Activated T-helper 1 cell treated with anti-CD3 and anti-CD28 coated beads, Interleukin-12 subunit alpha, Interleukin-12 subunit beta, Interleukin-2, Interleukin-4 antibody, amounts not matched to agents 30 ng/mL and 10 ng/mL and 1 ng/mL, durations not matched to agents 14 hours and 24 hours and 36 hours (primary cell): ENCODE measurements at places on chromosomes 2 and 18.

DNA sequence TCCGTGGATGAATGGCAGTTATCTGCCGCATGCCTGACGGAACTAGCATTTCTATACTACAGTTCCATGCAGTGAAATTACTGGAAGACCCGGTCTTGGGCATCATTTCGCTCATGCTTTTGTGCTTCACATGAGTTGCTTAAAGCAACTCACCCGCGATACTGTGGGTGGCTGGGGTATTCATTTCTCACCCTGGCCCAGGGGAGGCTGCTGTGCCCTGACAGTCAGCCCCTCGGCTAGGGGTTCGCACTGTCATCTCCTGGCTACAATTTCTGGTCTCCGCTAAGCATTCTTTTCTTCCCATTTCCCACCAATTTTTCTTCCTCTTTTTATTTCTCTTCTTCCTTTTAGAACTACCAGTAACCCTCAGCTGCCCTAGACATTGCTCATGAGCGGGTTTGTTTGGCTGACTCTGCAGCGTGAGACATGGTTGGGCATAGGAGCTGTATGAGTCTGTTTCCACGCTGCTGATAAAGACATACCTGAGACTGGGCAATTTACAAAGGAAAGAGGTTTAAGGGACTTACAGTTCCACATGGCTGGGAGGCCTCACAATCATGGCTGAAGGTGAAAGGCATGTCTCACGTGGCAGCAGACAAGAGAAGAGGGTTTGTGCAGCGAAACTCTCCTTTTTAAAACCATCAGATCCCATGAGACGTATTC, 16.5 kb upstream of the CNDP2 start:
- DNase-seq, result no peak

GRCh38 chr2:97766567-97766966, 53.2 kb downstream of the ZAP70 start:
- DNase-seq, result no peak

DNA sequence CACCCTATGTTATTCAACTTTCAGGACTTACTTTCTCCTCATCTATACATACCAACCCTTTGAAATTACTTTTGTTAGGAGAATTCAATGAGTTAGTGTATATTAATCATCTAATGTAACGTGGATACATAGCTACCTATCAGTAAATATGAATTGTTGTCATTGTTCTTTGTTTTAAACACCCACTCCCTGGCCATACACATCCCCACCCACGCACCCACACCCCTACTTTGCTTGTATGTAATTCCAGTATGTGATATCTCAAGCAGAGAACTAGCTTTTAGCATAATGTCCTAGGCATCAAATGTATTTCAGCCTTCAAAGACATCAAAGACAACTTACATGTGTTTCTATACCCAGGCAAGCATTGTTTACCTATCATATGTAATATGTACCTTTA, 129.2 kb downstream of the MAP4K4 start:
- no peak for DNase-seq

GRCh38 chr2:171004363-171004762, 75.3 kb downstream of the GORASP2 start:
- DNase-seq, result no peak

DNA sequence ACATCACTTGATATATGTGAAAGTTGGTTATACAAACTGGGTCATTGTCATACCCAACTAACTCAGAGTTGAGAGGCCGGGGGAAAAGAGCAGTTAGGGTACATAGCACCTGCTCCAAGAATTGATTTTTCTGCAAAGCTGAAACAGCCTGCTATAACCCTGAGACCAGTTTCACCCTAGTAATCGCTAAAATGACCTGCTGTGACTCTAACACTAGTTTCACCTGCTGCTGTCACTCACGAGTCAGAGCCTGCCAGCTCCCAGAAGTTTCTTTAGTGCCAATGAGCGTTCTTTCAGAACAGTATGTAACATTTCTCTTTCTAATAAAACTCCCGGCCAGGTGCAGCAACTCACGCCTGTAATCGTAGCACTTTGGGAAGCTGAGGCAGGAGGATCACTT, 28.0 kb downstream of the SRSF7 start:
- DNase-seq, result no peak

GRCh38 chr2:24285484-24286152, 74.7 kb downstream of the ITSN2 start:
- no peak for DNase-seq

DNA sequence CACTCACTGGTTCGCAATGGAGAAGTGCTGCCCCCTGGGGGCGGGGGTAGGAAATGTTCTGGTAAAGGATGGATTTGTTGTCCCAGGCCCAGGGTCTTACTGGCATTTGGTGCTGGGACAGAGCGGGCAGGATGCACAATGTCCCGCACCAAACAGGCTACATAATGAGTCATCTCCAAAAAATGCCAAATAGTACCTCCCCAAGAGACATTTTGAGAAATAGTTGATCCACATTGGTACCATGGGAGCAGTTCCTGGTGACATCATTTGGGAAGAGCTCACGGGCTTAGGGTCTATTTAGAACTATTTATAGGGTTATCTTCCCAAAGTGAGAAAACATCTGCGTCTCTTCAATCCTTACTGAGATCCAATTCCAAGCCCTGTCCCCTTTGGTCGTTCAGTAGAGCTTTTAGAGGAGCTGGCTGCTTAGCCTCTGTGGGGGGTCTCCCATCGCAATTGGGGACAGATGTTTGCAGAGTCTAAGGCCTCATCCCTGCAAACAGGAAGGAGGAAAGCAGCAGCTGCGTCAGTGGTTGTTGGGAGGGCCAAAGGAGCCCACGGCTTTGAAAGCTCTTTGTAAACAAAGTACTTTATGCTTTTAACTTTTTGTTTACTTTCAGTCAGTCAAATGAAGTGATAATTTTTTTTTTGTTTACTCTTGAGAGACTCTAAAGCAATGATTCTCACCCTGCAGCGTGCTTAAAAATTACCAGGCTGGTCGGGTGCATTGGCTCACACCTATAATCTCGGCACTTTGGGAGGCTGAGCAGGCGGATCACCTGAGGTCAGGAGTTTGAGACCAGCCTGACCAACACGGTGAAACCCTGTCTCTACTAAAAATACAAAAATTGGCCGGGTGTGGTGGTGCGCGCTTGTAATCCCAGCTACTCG, 49.3 kb downstream of the GREB1 start:
- peak; percentile 31 for DNase-seq

DNA sequence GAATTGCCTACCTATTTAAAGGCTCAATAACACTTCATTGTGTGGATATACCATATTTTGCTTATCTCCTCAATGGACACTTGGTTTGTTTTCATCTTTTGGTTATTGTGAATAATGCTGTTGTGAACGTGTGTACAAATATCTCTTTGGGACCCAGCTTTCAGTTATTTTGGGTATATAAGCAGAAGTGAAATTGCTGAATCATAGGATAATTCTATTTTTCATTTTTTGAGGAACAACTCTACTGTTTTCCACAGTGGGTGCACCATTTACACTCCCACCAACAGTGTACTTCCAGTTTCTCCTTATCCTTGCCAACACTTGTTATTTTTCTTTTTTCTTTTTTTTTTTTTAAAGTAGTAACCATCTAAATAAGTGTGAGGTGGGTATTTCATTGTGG, 29.0 kb downstream of the PTPN4 start:
- no peak for DNase-seq

GRCh38 chr18:37639846-37640245, 74.2 kb upstream of the CELF4 start:
- DNase-seq, result no peak

DNA sequence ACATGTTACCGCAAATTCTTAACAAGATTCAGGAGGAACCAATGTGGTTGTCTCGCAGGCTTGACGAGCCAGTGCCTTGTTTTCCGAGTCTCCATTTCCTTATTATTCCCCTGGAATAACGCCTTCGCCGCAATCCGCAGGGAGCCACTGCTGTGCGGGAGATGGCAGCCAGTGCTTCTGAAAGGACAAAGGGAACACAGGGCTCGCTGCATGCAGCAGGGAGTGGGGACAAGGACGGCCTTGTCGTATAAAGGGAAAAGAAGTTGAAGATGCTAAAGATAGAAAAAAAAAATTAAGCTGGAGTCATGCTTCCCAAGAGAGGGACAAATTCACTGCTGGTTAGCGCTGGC, 221.4 kb downstream of the NDUFA10 start:
- DNase-seq, result no peak

DNA sequence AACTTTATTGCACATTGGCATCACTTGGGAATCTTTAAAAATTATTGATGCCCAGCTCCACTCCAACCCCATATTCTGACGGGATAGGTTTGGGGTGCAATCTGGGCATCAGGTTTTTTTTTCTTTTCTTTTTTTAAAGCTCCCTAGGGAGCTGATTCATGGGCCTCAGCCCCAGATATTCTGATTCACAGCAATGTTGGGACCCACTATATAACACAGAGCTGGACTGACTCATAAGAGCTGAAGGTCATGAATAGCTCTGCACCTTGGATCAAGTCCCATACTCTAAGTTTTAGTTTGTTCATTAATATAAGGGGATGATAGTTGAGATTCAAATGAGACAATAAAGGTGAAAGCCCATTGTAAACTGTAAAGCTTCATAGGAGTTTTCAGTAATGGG, 191.1 kb upstream of the REV1 start:
- DNase-seq, result no peak

- peak; percentile 52 for DNase-seq
Measured at GRCh38 chr2:28586867-28587266, 91.0 kb downstream of the PLB1 start.
